Stimulated activated CD8-positive, alpha-beta memory T cell treated with anti-CD3 and anti-CD28 coated beads, Interleukin-2, amount 100 ng/mL, for 1 hour (primary cell): ENCODE measurements at places on chromosomes 12 and 14.

- no peak for DNase-seq
Observed at GRCh38 chr12:89472508-89472907, 52.1 kb downstream of the GALNT4 start.

DNA sequence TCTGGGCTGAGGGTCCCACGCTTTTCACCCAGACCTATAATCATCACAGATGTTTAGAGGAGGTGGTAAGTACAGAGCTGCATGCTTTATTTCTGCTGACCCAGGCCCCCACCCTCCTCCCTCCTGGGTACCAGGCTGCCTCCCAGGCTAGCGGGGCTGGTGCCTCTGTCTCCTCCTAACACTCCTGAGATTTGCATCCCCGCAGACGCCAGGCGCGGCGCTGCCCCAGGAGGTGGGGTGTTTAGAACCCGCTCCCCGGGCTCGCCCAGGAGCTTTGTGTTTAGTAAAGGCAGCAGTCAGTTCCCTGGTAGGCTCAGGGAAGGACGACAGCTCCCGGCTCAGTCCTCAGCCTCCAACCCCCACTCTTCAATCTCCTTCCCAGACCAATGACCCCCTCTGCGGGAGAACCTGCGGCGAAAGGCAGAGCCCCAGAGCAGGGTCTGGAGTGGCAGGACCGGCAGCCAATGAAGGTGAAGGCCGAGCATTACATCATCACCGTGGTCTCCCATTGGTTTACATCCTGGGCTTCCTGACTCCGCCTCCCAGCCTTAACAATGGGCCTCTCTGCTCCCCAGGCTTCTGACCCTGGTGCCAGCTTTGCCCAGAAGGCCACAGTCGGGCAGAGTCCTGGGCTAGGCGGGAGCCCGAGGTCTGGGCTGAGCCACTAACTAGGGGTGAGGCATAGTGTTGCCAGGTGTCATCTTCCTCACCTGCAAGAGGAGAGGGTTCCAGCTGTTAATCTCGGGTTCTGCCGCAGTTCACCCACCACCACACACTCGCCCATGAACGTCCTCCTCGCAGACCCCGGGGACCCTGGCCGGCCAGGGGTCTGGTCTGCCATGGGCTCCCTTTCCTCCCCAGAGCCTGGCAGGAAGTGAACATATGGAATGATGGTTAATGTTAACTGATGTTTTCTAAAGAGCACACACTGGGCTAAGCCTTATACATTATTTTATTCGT, 57.5 kb downstream of the CALM1 start:
- DNase-seq, result no peak

DNA sequence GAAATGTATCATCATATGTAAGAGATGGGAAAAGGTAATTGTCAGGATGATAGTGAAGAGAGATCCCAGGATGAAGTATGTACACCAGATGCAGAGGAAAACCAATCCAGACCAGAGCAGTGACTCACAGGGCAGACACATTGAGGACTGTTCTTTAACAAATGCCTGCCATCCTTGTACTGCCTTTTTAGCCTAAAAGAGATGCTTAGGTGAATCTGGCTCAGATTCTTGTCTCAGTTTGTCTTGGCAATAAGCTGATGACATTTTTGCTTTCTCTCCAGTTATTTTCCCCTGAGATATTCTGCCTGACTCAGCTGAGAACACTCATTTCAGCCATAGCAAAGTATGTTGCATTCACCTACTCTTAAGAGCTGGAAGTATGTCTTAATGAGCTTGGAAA, 405.3 kb upstream of the USP15 start:
- no peak for DNase-seq

DNA sequence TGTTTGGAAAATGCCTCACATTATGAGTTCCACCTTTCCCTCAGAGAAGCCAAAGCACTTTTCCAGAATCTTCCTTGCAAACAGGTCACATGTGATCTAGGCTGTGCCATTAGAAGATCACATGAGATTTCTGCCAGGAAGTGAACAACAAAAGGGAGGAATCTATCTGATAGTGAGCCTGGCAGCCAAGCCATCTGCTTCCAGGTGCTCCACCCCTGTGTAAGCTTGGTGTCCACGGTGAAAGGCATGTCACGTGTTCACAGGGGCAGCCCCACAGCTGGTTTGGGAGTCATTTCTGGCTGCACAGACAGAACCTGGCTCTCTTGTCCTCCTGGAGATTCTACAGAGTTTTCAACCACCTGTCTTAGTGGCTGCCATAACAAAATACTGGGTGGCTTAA, 3.5 kb upstream of the KSR2 start:
- no peak for DNase-seq

DNA sequence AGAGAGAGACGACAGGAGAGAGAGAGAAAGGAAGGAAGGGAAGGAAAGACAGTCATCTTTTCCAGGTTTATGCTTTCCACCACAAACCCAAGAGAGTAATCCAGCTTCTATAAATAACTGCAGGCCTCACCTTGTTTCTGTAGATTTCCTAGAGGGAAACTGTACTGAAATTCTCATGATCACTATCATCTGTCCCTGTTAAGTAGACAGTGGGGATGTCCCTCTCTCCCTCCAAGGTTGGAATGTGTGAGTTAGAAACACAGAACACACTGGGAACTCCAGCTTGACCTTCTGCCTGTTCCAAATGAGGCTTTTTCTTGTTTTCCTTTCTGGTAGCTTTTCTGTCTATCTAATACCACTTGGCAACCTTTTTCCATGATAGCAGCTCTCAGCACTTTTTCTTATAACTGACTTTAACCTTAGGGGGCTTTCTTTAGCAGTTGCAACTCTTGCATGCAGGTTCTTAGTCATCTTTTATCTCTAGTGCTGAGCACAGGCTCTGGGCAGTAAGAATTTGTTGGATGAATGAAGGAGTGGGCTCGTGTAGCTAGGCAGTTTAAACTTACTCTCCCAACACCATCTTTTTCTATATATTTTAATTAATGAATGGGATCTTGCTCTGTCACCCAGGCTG, 22.8 kb upstream of the FBXO33 start:
- no peak for DNase-seq

- no peak for DNase-seq
Observed at GRCh38 chr12:50246873-50247612, 36.3 kb downstream of the LIMA1 start.

DNA sequence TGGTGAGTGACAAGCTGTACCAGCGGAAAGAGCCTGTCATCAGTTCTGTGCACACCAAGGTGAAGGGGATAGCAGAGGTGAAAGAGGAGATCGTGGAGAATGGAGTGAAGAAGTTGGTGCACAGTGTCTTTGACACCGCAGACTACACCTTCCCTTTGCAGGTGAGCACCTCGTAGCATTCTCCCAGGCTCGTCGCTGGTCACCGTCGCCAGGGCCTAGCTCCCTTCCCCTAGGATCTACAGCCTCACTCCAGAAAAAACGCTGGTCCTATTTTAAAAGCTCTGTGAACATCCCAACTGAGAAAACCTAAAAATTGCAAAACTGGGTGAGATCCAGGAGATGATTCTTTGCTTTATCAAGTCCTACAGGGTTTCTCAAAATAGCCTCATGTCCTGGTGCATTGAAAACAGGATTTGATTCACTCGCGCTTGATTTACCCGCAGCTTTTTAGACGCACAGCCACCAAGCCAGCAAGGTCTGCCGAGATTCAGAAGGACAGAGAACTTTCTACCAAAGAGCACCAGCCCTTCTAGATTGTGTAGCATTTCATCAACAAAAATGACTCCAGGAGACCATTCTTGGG, 22.2 kb downstream of the P2RX7 start:
- no peak for DNase-seq

DNA sequence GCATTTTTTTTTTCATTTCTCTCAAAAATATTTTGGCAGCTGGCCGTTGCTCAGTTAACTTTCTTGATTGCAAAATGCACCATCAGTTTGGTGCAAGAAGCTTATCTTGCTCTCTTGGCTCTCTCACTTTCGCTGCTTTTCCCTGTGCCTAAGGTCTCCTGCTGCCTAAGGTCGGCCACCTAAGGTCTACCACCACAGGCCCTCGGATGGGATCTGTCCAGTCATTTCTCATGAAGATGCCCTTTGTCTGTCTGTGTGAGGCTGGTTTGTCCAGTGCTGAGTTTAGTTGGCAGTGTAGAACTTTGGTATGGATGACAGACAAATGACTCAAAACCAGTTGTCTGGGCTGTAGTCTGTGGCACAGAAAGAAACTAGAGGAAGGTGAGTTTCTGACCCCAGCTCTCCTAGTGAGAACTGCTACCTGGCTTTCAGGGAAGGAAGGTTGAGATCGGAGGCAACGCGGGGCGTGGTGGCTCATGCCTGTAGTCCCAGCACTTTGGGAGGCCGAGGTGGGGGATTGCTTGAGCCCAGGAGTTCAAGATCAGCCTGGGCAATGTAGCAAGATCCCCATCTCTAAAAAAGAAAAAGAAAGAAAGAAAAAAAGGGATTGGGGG, 2.6 kb downstream of the MLXIP start:
- DNase-seq, result no peak

- no peak for DNase-seq
Observed at GRCh38 chr12:75481013-75481705, 604 bp downstream of the GLIPR1 start.

DNA sequence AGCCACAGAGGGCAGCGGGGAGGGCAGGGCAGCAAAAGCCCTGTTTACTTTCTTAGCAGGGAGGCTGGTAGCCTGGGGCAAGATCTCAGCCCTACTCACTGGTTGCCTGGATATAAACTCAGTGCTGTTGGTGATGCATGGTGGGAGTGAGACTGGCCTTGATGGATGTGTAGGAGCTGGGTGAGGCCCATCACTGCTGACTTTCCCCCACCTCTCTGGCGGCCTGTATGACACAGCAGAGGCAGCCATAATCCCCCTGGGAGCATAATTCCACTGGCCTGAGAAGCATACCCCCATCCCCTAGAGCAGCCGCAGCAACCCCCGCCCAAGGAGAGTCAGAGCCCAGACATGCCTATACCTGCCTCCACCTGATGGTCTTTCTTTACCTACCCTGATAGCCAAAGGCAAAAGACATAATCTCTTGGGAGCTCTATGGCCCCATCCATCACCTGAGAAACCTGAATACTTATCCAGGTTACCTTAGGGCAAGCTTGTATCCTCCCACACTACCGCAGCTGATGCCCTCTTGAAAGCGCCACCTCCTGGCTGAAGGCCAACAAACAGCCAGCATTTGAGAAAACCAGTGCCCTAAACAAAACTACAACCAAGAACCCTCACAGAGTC, 59.3 kb downstream of the DNAI7 start:
- no peak for DNase-seq

DNA sequence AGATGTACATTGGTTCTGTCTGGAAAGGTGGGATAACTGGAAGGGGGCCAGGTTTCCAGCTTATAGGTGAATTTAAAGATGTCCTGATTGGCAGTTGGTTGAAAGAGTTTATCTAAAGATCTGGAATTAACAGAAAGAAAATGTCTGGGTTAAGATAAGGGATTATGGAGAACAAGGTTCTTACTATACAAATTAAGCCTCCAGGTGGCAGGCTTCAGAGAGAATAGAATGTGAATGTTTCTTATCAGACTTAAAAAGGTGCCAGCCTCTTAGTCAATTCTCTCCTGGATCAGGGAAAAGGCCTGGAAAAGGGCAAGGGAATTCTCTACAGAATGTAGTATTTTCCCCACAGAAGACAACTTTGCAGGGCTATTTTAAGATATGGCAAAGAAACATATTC, 53.1 kb downstream of the CNTN1 start:
- no peak for DNase-seq

DNA sequence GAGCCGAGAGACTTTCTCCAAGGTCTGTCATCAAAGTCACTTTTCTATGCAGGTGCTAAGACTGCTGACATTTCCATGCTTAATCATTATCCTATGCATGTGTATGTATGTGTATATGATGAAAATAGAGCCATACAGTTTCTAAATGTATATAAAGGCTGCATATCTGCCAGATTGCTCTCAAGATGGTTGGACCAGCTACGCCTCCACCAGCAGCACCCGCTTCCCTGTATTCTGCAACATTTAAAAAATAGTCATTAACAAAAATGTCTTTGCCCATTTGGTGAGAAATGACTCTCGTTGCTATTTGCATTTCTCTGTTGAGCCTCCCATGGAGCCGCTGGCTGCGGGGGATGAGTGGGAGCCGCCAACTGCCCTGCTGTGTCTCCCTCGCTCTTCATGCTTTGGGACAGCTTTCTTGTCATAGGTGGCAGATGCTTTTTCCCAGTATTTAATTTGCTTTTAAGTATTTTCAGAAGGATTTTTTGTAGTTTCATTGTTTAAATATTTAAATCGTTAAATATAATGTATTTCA, 54.7 kb downstream of the DYNC1H1 start:
- DNase-seq, result no peak

- no peak for DNase-seq
Observed at GRCh38 chr12:113958108-113958507, 8.0 kb downstream of the RBM19 start.

DNA sequence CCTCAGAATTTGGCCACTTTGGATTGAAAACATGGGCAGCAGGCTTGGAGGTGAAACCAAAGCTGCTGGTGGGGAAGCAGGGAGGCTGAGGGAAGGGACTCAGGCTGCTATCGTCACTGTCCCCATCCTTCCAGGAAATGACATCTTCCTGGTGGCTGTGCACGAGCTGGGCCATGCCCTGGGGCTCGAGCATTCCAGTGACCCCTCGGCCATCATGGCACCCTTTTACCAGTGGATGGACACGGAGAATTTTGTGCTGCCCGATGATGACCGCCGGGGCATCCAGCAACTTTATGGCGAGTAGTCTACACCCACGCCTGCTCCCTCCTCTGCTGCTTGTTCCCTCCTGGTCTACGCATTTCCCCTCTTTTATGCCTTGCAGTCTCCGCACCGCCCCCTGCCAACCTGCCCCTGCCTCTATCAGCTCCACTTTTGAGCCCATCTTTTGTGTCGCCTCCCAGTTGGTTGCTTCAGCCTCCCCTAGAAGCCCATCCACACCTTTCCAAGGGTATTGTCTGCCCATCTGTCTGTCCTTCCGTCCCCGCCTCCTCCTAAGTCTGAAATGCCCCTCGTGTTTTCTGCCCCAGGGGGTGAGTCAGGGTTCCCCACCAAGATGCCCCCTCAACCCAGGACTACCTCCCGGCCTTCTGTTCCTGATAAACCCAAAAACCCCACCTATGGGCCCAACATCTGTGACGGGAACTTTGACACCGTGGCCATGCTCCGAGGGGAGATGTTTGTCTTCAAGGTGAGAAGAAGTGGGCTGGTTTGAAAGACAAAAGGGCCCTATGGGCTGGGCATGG, 6.9 kb downstream of the MMP14 start:
- no peak for DNase-seq

DNA sequence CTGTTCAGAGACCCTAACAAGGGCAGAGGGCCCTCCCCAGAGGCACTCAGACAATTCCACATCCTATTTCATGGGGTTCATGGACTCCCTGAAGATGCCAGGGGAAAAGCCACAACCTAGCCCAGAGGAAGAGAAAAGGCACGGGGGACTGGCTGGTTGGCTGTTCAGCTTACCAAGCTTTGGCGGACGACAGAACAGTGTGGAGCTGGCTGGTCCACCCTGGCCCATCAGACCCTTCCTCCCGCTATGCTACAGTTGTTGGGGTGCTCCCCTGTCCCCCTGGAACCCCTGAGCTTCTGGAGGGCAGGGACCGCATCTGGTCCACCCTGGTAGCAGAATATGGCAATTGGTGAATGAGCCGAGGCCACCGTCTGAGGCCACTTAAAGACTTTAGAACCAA, 6.3 kb downstream of the TESC start:
- no peak for DNase-seq
